Cardiac septum (tissue), 1 donor: ENCODE measurements at places on chromosomes 7 and 10. TPM values are rescaled to one million over a fixed set of nuclear protein-coding genes. Genes with fewer than 3 reads are reported as not detected.

UCN3 gene
- not detected for total RNA-seq

GRCh38 chr10:697097-697875 is 7.8 kb upstream of the DIP2C start:
- no peak for DNase-seq

LRRD1 gene
- total RNA-seq: 0.43 TPM

DNA sequence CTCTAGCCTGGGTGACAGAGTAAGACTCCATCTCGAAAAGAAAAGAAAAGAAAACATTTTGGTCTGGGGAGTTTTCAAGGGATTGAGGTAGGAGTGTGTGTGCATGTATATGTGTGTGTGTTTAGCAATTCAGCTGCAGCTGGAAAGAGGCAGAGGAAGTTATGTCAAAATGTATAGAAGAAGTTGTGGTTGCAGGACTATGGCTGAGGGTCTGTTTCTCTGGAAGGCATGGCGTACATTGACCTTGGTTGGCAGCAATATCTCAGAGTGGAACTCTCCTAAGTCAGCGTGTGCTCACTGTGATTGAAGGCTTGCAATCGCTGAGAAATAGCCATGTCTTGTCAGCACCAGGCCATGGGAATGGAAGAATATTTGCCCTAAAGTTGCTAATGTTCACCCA is 28.6 kb upstream of the RHBDD2 start:
- no peak for DNase-seq

CYP2E1 gene
- 2.2 TPM for total RNA-seq

CALHM1 gene
- not detected for total RNA-seq

DNA sequence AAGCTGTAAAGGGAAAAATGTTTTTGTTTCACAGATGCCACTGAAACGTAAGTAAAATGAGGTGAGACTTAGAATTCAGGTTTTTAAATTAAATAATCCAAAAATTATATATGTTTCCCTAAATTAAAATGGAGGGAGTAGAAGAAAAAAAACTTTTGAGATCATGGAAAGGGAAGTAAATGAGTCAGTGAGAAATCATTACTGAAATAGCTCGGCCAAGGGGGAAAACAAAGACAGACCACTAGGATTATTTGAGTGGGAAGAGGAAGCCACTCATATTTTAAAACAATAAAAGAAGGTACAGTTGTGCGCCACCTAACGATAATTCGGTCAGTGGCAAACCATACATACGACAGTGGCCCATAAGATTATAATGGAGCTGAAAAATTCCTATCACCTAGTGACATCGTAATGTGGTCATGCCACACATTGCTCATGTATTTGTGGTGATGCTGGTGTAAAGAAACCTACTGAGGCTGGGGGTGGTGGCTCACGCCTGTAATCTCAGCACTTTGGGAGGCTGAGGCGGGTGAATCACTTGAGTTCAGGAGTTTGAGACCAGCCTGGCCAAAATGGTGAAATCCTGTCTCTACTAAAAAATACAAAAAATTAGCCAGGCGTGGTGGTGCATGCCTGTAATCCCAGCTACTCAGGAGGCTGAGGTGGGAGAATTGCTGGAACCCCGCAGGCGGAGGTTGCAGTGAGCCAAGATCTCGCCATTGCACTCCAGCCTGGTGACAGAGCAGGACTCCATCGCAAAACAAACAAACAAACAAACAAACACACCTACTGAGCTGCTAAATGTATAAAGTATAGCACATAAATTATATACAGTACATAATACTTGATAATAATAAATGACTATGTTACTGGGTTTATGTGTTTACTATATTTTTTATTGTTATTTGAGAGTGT is 64.7 kb downstream of the MKX start:
- DNase-seq: no peak

SPDYE8 gene
- not detected for total RNA-seq

- no peak for DNase-seq
Observed at GRCh38 chr10:29317027-29317420, 28.2 kb downstream of the LYZL1 start.

- DNase-seq: no peak
Observed at GRCh38 chr7:497346-497745, 22.3 kb downstream of the PDGFA start.

SAP25 gene
- not detected for total RNA-seq

- no peak for DNase-seq
Observed at GRCh38 chr7:26054386-26054785, 97.6 kb upstream of the NFE2L3 start.

COL1A2 gene
- 170 TPM for total RNA-seq

DNA sequence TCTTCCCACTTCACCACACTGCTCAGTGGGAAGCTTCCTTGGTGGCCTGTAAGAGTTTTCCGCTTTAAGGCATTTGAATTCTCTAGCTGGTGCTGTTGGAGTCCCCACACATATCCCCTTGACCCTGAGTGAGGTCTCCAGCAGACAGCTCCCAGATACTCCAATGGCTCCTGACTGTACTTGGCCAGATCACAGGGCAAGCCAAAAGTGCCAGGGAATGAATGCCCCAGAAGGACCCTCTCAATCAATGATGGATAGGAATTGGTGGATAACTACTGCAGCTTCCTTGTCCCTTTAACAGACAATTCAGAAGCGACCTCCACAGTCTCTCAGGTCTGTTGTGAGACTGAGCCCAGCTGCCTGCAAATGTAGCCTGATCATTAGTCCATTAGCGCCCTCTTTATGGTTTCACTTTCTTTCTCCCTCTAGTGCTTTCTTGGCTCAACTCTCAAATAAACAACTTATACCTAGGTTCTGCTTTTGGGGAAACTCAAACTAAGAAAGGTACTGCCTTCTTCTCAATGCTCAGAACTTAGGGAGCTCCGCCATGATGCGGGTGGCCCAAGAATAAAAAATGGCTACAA is 283.0 kb downstream of the TCF7L2 start:
- DNase-seq: no peak

DNA sequence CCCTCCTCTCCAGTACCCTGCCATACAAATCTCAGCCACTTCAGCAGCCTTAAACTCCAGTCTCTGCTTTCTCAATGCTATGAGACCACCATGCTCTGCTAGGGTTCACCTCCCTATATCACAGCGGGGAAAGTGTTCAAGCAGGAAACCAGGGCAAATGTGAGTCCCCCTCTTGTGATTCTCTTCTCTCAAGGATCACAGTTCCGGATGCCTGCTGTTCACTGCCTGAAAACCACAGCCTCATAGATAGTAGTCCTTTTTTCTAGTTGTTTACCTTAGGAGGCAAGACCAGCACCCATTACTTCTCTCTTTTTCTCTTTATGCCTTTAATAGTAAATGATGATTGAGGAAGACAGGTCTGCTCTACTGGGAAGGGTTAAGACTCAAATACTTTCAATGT is 100.8 kb downstream of the SGMS1 start:
- DNase-seq: no peak

DNA sequence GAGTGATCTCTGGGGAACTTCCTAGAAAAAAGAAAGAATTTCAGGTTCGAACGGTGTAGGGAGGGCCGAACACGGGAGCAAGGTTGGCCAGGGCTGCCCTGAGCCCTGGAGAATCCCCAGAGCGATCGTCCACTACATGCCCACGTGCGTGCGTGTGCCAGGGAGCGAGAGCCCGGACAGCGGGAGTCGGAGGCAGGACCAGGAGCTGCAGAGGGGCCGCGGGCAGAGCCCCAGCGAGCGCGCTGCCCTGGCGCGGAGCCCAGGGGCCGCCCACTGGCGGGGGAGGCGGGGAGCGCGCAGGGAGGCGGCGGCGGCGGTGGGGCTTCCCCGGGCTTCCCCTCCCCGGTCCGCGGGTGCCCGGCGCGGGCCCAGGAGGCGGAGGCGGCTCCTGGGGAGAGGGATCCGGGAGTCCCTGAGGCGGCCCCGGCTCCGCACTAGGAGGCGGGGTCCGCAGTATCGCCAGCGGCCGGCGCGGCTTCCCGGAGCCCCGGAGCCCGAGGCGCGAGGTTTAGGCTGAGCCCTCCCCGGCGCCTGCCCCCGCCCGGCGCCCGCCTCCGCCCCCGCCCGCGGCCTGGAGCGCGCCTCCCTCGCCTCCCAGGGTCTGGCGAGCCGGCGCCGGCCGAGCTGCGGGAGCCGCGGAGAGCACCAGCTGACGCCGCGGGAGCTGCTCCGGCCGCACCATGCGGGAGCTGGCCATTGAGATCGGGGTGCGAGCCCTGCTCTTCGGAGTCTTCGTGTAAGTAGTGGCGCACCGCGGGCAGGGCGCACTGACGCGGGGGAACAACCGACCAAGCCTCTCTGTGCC is at the start of gene PLPP4:
Gene PLPP4 (plus strand): TSS at position 602 of the 805 bp plus-strand sequence. CDS start 79 bp downstream, at position 681.
- no peak for DNase-seq

PRPS1L1 gene
- total RNA-seq: not detected

PTPN12 gene
- 41.6 TPM for total RNA-seq
